Mesangial cell (primary cell): ENCODE measurements at places on chromosomes 6 and 20. TPM values are rescaled to one million over a fixed set of nuclear protein-coding genes. Genes with fewer than 3 reads are reported as not detected.

The FABP7 gene
- total RNA-seq: not detected in 2 replicates

The CCN6 gene
- total RNA-seq: 0.33 TPM in 1 of 2 replicates, not detected in the other

The PLN gene
- total RNA-seq: 0.13 and 0.16 TPM in 2 replicates

The ZBP1 gene
- total RNA-seq: not detected in 2 replicates

The MRAP2 gene
- total RNA-seq: under 0.01 and 0.13 TPM in 2 replicates

The HLA-DMB gene
- total RNA-seq: 0.65 and 2.5 TPM in 2 replicates

The TRIM10 gene
- total RNA-seq: not detected in 2 replicates

The MYH7B gene
- under 0.01 and 0.76 TPM in 2 replicates for total RNA-seq

The KCNB1 gene
- total RNA-seq: not detected in 2 replicates

The FAM217A gene
- not detected in 2 replicates for total RNA-seq
